ENCODE measurements at places on chromosomes 7 and 10.

GRCh38 chr10:22226599-22226998, 8.8 kb upstream of the EBLN1 start:
- DNase-seq = no peak

DNA sequence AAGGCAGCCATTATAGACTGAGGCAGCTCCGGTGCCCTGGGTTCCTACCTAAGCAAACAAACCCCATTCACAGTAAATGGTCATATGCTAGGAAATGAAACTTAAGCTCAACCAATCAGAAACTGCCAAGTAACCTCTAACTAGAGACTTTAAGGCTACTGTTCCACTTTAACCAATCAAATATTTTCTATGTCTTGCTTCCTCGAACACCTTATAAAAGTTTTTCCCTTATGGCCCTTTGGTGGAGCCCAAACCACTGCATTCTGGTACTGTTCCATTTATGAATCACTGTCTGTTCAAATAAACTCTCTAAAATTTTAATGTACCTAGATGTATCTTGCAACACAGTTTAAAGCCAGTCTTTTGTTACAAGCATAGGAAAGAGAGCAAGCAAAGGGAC, 361.1 kb downstream of the HGF start:
- no peak for DNase-seq

DNA sequence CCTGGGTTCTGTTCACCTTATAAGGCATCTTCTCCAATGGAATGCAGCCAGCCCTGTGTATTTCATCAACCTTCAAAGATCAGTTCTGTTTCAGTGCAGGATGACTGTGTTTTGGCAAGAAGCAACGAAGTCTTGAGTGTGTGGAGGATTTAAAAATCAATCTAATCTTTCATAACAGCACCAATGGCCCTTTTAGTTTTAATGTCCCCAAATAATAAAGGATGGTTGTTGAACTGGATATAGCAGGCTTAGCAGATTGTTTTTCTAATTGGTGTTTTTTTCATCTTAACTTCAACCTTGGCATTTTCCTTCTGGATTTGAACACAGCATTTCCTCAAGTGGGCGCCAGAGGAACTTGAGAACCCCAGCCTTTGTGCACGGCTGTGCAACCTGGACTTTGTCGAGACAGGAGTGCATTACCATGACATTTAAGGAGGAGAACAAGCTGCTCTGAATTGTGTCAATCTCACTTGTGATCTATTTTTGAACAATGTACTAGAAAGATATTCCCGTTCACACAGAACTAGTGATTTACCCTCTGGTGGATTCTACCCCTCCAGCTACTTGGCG, 313.3 kb upstream of the AKR1E2 start:
- no peak for DNase-seq

DNA sequence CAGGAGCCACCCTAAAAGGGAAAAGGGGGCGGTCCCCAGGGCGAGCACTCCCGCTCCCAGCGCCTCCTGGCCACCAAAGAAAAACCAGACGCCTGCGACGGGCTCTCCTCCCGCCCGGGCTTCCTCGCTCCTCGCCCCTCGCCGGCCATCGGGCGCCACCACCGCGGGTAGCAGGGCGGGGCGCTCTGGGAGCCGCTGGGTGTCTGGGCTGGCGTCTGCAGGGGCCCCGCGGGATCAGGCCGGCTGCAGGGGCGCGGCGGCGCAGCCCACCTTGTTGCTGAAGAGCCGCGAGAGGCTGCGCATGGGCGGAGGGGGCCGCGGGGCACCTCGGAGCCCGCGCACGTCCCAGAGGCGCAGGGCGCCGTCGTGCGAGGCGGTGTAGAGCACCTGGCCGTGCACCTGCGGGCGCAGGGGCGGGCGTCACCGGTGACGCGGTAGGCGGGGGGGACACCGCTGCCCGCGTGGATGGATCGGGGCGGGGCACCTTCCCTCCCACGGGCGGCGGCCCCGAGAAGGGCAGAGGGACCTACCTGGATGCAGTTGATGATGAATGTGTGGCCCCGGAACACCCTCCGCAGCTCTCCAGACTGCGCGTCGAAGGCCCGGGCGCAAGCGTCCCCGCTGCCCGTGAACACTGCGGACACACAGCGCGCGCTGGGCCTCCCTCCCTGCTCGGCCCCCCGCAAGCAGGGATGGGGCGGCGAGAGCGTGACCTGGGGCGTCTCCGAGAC, 28.3 kb downstream of the WDR86 start:
- DNase-seq = no peak

- no peak for DNase-seq
Measured at GRCh38 chr7:48366096-48366495, 194.8 kb downstream of the ABCA13 start.

DNA sequence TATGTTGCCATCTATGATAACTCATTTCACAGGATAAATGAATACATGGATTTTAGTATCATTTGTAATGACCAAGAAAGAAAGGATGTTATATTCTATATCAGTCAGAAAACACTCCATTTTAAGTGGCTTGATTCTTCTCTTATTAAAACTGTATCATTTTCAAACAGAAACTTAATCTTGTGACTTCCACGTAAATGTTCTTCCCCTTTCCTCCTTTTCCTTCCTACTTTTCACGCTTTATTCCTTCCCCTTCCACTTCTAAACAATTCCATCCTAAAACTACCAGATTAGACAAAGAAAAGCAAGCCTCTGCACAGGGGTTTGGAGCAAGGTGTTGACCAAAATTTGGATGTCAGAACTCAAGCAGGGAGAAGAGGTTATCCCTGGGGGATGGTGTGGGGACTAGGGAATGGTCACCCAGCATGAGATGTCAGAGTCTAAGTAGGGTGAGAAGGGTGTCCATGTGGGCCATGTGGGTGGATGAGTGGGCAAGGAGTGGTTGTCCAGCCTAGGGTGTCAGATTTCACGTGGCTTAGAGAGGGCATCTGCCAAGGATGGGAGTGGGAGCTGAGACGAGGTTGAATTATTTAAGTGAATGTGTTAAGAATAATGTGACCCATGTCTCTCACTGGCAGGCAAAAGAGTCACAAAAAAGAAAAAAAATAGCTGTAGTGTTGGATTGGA, 5.0 kb upstream of the GSAP start:
- no peak for DNase-seq

GRCh38 chr10:48803801-48804584, 119.3 kb downstream of the WDFY4 start:
- DNase-seq = no peak

GRCh38 chr7:14045651-14046050, 56.2 kb upstream of the ETV1 start:
- DNase-seq = no peak

GRCh38 chr7:1181640-1182039, 21.6 kb upstream of the ZFAND2A start:
- DNase-seq = no peak

DNA sequence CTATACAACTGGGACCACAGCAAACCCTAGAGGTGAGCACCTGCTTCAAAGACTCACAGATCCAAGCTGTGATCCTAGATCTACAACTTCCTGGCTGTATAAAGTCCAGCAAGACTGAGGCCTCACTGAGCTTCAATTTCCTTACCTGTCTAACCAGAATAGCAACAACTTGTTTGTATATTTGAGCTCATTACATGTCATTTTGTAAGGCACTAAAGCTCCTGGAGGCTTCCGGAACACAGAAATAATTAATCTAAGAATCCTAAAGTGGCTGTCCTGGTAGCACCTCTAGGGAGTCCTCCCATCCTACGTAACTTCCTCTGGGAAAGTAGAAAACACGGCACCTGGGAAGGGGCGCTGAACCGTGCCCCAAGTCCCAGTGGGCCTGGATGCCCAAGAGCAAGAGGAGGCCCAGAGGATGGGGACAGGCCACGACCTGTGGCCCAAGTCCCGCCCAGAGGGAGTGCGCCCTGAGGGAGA, 39.4 kb downstream of the HK1 start:
- no peak for DNase-seq

DNA sequence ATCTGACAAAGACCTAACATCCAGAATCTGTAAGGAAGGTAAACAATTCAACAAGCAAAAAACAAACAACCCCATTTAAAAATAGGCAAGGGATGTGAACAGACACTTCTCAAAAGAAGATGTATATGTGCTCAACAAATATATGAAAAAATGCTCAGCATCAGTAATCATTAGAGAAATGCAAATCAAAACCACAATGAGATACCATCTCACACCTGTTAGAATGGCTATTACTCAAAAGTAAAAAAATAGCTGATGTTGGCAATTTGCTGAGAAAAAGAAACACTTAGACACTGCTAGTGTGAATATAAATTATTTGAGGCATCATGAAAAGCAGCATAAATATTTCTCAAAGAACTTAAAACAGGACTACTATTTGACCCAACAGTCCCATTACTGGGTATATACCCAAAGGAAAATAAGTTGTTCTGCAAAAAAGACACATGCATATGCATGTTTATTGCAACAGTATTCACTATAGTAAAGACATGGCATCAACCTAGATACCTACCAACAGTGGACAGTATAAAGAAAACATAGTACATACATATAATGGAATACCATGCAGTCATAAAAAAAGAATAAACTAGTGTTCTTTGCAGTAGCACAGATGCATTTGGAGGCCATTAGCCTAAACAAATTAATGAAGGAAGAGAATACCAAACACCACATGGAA, 980.1 kb downstream of the KCNMA1 start:
- no peak for DNase-seq

GRCh38 chr7:110486549-110486948, 604.4 kb upstream of the LRRN3 start:
- no peak for DNase-seq

DNA sequence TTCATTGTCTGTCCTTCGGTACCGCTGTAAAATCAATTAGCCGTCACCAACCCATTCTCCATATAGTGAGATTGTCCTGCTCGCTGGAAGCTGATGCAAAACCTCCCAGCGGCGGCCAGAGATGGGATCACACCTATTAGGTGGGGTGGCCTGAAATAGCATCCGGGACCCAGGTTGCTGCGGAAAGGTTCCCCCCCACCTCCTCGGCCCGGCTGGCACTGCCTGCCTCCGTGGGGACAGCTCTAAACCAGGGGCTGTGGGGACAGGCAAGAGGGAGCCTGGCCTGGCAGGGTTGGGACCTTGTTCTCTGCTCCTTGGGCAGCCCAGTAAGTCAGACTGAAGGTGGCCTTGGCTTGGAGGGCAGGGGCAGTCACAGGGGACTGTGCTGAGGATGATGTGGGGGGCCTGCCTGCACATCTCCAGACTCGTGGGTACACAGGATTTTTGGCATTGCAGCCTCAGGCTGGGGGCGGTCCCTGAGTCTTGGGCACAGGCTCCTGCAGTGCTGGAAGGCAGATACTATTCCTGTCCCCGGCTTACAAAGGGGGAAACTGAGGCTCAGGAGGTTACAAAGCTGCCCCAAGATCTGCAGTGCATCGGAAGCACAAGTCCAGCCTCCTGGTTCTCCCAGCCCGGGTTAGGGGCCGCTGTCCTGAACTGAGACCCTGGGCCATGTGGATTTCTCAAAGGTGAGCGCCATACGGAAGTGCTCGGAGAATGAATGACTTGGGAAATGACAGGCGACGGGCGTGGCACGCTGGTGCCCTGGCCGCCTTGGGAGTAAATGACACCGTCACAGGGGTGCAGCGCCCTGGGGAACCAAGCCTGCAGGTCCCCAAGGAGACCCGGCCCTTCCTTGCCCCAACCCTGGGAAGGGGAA, 65.6 kb downstream of the UNCX start:
- DNase-seq = no peak

GRCh38 chr7:84876061-84876821, 310.6 kb downstream of the SEMA3D start:
- DNase-seq = no peak

- no peak for DNase-seq
Measured at GRCh38 chr7:148987751-148988512, 40.4 kb downstream of the PDIA4 start.

- DNase-seq = no peak
Measured at GRCh38 chr10:90378524-90379076, 479.2 kb downstream of the HTR7 start.

- no peak for DNase-seq
Measured at GRCh38 chr7:25234336-25234735, 6.0 kb upstream of the NPVF start.

GRCh38 chr7:3578399-3578798, 277.3 kb downstream of the SDK1 start:
- no peak for DNase-seq

DNA sequence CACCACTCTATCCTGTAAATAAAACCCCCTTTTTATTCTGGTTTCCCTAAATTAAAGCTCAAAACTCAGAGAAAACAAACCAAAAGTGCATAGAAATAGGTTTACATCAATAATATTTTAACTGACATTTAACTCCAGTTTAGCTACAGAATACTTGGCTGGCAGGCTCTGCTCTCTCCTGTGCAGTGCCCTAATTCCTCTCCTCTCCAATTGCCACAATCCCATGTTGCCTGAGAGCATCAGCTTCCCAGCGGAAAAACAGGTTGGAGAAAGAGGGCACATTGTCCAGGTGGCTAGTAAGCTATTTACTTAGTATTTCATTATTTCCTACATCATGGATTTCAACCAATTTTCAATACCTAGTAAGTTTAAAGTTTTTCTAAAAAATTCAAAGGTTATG, 8.7 kb downstream of the SEMA3E start:
- no peak for DNase-seq

- DNase-seq = no peak
Measured at GRCh38 chr7:74365322-74366022, 76.3 kb downstream of the CLIP2 start.

GRCh38 chr10:52056291-52056690, 257.8 kb upstream of the DKK1 start:
- DNase-seq = no peak

- DNase-seq = no peak
Measured at GRCh38 chr10:25257646-25258045, 82.8 kb downstream of the GPR158 start.

DNA sequence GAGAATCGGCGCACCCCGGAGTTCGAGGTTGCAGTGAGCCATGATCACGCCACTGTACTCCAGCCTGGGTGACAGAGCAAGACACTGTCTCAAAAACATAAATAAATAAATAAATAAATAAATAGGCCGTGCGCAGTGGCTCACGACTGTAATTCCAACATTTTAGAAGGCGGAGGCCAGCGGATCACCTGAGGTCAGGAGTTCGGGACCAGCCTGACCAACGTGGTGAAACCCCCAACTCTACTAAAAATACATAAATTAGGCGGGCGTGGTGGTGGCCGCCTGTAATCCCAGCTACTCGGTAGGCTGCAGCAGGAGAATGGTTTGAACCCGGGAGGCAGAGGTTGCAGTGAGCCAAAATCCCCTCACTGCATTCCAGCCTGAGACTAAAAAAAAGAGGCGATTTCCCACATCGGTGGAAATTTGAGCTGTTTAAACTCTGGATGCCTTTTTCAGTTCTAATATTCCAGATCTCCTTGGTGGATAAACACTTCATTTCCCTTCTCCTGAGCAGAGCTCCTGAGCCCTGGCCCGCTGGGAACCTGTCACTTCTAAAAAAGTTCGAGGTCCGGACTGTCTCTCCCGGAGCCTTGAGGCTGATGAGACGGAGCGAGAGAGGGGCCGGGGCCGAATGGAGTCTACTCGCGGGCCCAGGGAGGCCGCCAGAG, 2.0 kb upstream of the NFKB2 start:
- DNase-seq = no peak

DNA sequence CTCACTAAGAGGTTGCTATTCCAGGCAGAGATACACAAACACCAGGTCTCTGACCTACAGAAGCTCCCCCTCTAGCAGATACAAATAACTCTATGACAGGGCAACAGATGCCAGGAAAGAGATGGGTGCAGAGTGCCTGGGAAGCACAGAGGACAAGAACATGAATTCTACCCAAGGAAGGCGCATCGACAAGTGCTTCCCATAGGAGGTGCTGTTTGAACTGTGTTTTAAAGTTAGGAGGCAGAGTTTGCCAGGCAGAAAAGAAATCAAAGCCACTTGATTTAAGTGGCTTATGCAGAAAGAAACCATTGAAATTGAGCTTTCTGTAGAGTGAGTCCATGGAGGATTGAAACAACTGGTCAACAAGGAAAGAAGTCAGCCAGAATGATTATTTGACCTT, 35.3 kb upstream of the EGR2 start:
- DNase-seq = no peak
